Activated CD8-positive, alpha-beta T cell treated with anti-CD3 and anti-CD28 coated beads for 36 hours (primary cell): ENCODE measurements at places on chromosomes 1 and 21. TPM values are rescaled to one million over a fixed set of nuclear protein-coding genes. Genes with fewer than 3 reads are reported as not detected.

The AADACL3 gene
- not detected for total RNA-seq

The SLC45A1 gene
- 0.56 TPM for total RNA-seq

The LCE1F gene
- total RNA-seq = not detected

The FMN2 gene
- not detected for total RNA-seq

The CELA2B gene
- total RNA-seq = not detected

The ZNF692 gene
- total RNA-seq = 80.8 TPM

The HSPB7 gene
- not detected for total RNA-seq

The TNNI3K gene
- not detected for total RNA-seq

The KRTAP7-1 gene
- not detected for total RNA-seq

The SERPINC1 gene
- not detected for total RNA-seq

The AMIGO1 gene
- total RNA-seq = 1.7 TPM

The KHDRBS1 gene
- 201 TPM for total RNA-seq

The HSD11B1 gene
- total RNA-seq = 0.47 TPM

The ZNF695 gene
- 1.1 TPM for total RNA-seq

The FABP3 gene
- 0.65 TPM for total RNA-seq

The GPR25 gene
- 0.29 TPM for total RNA-seq

The GPR161 gene
- total RNA-seq = 0.20 TPM

The C8A gene
- not detected for total RNA-seq

The ANKRD34A gene
- total RNA-seq = 7.7 TPM

The RGSL1 gene
- not detected for total RNA-seq

The LGALS8 gene
- 87.3 TPM for total RNA-seq

The CORT gene
- total RNA-seq = not detected

The FOXO6 gene
- 0.68 TPM for total RNA-seq

The TM2D1 gene
- 22.6 TPM for total RNA-seq

The PAPPA2 gene
- total RNA-seq = 0.13 TPM

The BARHL2 gene
- total RNA-seq = not detected

The CGN gene
- 1.7 TPM for total RNA-seq

The IL6R gene
- total RNA-seq = 2.2 TPM

The HJV gene
- total RNA-seq = not detected

The GNAT2 gene
- 0.88 TPM for total RNA-seq

The CELA2A gene
- not detected for total RNA-seq

The PINK1 gene
- 3.3 TPM for total RNA-seq

The KCNH1 gene
- total RNA-seq = not detected

The NRAS gene
- 49.9 TPM for total RNA-seq

The STIL gene
- 22.8 TPM for total RNA-seq

The CD164L2 gene
- not detected for total RNA-seq

The CFHR5 gene
- not detected for total RNA-seq

The RAVER2 gene
- 3.1 TPM for total RNA-seq

The COL8A2 gene
- total RNA-seq = 0.83 TPM

The SLC45A3 gene
- total RNA-seq = 0.38 TPM

The CFHR1 gene
- not detected for total RNA-seq

The SELL gene
- total RNA-seq = 105 TPM

The PRDM15 gene
- total RNA-seq = 13.2 TPM

The SLAMF9 gene
- not detected for total RNA-seq

The DIO1 gene
- not detected for total RNA-seq

The CD1E gene
- not detected for total RNA-seq

The ZNF683 gene
- total RNA-seq = 0.69 TPM

The NOC2L gene
- total RNA-seq = 139 TPM

The CYP4B1 gene
- not detected for total RNA-seq

The HES5 gene
- total RNA-seq = not detected

The TEDDM1 gene
- total RNA-seq = not detected
